Hypothalamus (tissue), 51 donors: ENCODE measurements at places on chromosomes 2 and 18.

GRCh38 chr2:10447300-10447894 is 730 bp downstream of the ODC1 start:
- DNase-seq = no peak

- no peak for DNase-seq
These were observed 214.2 kb downstream of the ATAD2B start for GRCh38 chr2:23712756-23713151.

GRCh38 chr2:64650296-64650695 is 3.4 kb downstream of the SERTAD2 start:
- DNase-seq = no peak

DNA sequence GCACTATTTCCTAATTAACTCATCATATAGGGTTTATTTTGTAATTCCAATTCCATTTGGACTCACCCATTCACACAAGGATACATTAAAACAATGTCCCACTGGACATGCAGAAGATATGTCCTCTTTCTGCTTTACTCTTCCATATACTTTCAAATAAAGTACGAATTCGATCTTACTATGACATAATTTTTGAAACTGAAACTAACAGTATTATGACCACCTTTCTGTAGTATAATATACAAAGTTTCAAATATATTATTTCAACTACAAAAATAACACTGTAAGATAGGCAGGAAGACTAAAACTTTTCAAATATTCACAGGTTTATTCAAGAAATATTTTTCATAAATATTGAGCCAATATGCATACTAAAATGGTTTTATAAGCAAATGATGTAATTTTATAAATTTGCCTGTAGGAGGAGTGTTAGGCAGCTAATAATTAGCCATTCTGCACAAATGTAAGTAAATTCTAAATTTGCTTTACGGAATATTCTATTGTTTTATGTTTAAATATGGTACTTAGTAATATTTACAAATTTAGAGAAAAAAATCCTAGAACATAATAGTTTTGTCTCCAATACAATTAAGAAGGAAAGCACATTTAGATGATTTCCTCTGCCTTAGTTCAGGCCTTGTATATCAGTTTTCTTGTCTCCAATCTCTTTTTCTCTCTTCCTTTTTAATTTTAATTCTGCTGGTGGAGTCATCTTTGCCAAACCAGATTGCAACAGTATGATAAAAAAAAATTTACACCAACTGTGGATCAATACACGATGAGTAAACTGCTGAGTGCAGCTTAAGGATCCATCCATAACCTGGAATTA is 85.9 kb downstream of the CERKL start:
- DNase-seq = no peak

- DNase-seq = no peak
These were observed 91.6 kb upstream of the TTC39C start for GRCh38 chr18:23922939-23923338.
